ENCODE measurements at places on chromosomes 3 and 15.

- DNase-seq = no peak
These were observed 41.1 kb upstream of the MRPS22 start for GRCh38 chr3:139302801-139303113.

- no peak for DNase-seq
These were observed 42.8 kb upstream of the PTPRG start for GRCh38 chr3:61518590-61518989.

- no peak for DNase-seq
These were observed 593.3 kb downstream of the FHIT start for GRCh38 chr3:60657972-60658371.

GRCh38 chr3:72309661-72310418 is 524.9 kb upstream of the PROK2 start:
- no peak for DNase-seq

DNA sequence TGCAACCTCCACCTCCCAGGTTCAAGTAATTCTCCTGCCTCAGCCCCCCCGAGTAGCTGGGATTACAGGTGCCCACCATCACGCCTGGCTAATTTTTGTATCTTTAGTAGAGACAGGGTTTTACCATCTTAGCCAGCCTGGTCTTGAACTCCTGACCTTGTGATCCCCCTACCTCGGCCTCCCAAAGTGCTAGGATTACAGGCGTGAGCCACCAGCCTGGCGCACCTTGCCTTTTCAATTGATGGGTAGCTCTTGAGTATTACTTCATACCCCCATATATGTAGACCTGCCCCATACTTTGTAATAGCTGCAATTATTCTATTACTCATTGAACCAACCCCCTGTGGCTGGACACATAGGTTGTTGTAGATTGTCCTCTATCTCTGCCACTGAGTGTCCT is 101.3 kb downstream of the LRRK1 start:
- DNase-seq = no peak

DNA sequence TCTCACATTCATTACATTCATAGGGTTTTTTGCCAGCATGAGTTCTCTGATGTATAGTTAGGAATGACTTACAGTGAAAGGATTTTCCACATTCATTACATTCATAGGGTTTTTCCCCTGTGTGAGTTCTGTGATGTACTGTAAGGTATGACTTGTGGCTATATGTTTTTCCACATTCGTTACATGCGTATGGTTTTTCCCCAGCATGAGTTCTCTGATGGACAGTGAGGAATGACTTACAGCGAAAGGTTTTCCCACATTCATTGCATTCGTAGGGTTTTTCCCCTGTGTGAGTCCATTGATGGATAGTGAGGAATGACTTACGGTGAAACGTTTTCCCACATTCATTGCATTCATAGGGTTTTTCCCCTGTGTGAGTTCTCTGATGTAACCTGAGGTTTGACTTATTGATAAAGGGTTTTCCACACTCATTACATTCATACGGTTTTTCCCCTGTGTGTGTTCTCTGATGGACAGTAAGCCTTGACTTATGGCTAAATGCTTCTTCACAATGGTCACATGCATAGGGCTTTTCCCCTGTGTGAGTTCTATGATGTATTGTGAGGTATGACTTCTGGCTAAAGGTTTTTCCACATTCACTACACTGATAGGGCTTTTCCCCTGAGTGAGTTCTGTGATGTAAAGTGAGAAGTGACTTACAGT is 47.4 kb downstream of the ZNF717 start:
- DNase-seq = no peak

GRCh38 chr3:12999147-13000140 is 73.8 kb downstream of the IQSEC1 start:
- no peak for DNase-seq

DNA sequence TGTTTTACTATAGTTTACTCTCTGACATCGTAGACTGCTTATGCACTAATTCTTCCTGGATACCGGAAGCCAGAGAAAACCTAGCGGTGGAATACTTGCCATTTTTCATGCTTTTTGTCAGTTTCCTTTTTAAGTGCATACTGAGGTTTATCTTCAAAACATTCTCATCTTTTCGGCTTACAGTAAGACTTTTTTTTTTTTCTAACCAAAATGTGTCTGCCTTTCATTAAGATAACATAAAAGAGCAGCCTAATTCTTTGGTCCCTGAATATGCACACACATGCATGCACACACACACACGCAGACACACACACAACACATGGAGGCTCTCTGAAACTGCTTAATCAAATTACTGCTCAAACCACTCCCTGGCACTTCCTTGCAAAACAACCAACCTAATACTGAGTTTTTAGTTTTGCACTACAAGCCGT is 1.3 kb downstream of the ZNF445 start:
- no peak for DNase-seq

DNA sequence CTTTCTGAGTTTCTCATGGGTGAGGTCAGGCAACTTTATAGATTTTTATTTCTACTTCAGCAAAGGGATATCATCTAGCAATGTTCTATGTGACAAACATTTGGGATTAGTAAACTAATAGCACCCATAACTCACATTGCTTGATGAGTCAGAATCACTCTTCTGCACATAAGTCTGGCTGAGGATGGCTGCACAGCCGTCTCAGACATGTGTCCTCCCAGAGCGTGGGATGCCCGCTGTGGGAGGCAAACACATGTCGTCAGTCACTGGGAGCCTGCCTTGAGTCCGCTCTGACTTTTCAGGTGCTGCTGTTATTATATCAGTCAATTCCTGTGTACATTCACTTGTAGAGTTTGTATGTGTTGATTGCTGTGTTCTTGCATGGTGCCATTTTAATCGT is 230.7 kb upstream of the TRIM42 start:
- DNase-seq = no peak

DNA sequence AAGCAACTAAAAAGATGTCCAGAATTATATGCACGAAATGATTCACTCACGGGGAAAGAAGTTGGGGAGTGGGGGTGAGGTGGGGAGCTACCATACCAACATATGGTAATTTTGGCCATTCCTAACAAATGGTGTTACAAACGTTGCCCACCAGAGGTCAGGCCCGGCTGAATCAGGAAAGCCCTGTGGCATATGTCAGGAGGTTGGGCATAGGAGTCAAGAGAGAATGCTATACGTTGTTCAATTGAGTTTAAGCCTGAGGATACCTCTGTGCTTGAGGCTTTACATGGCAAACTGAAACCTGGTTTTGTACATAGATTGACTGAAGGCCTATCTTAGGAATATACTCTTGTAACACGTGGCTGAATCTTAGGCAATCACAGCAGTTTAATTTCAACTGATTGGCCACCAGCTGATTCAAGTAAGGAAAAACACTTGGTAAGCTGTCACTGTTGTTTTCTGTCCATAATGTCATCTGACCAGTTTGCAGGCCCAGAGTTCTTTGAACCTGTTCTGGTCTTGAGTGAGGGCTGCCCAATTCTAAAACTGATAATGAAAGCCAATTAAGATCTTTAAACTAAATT is 23.4 kb upstream of the SLC2A2 start:
- DNase-seq = peak; percentile 5

- DNase-seq = no peak
These were observed 177.9 kb downstream of the TLE3 start for GRCh38 chr15:69919816-69920215.

DNA sequence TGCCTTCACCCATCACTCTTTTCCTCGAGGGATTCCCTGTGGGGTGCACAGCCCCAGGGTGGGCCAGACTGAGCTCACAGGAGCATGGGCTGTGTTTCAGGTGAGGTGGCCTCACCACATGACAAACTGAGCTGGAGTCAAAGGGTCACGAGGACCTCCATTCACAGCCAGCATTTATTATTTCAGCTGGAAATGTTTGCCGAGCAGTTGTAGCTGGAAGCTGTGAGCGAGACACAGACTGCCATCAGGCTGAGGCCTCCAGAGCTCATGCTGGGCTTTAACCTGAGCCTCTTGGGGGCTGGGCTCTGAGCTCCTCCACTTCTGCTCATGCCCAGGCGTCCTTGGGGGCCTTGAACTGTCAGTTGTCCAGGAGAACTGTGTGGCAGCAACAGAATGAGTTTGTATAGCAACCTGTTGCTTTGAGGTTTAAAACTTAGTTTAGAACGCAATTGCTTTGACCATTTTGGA is 57.5 kb downstream of the FLNB start:
- no peak for DNase-seq

- DNase-seq = no peak
These were observed 191.3 kb downstream of the FOXP1 start for GRCh38 chr3:71392251-71392650.

DNA sequence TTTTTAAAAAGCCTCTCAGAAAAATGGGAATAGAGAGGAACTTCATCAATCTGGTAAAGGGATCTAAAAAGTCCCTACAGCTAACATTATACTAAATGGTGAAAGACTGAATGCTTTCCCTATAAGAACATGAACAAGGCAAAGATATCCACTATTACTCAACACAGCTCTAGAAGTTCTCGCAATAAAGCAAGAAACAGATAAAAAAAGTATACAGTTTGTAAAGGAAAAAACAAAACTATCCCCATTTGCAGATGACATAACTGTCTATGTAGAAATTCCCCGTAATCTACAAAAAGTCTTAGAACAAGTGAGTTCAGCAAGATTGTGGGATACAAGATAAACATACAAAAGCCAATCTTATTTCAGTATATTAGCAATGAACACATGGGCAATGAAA is 15.4 kb downstream of the EDC3 start:
- DNase-seq = no peak

GRCh38 chr15:101115786-101116680 is 135.8 kb downstream of the CHSY1 start:
- DNase-seq = no peak

DNA sequence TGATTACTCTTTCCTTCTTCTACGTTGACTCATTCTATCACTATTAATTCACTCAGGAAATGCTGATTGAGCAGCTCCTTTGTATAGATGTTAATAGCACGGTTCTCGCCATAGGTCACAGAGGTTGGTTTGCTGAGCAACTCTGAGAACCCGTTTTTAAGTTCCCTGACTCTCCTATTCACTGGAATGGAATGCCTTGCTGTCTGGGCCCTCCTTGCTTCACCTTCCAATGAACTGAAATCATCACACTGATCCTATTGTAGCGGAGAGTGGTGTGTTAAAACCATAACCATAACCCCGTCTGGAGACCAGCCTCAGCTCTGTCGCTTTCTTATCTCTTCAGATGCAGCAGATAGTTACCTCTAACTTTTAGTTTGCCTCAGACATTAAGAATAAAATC is 323.6 kb downstream of the GABRB3 start:
- no peak for DNase-seq

DNA sequence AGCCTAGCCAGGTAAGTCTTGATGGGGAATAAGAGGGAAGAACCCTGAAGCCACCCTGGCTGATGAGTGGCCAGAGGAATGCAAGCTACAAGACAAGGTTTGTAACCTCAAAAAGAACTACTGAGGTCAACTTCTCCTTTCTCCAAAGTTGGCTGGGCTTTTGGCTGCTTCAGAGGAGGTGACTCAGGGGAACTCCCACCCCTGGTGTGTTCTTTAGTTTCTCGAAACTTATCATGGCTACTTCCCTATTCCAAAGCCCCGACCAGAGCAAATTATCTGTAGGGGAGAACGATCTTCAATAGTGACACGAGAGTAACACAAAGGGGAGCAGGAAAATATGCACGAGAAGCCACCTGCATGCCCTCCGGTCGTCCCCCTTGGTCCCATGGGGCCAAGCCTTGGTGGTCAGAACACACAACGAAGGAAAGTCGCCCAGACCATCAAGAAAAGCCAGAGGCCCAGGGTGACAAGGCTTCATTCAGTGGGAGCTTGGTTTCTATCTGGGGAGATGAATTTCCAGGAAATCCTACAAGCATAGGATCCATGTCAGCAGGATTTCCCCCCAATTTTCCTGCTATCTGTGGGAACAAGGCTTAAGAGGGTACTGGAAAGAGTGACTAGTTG is 6.5 kb upstream of the BCL2A1 start:
- DNase-seq = no peak

GRCh38 chr3:161264852-161265251 is 43.7 kb downstream of the NMD3 start:
- no peak for DNase-seq

DNA sequence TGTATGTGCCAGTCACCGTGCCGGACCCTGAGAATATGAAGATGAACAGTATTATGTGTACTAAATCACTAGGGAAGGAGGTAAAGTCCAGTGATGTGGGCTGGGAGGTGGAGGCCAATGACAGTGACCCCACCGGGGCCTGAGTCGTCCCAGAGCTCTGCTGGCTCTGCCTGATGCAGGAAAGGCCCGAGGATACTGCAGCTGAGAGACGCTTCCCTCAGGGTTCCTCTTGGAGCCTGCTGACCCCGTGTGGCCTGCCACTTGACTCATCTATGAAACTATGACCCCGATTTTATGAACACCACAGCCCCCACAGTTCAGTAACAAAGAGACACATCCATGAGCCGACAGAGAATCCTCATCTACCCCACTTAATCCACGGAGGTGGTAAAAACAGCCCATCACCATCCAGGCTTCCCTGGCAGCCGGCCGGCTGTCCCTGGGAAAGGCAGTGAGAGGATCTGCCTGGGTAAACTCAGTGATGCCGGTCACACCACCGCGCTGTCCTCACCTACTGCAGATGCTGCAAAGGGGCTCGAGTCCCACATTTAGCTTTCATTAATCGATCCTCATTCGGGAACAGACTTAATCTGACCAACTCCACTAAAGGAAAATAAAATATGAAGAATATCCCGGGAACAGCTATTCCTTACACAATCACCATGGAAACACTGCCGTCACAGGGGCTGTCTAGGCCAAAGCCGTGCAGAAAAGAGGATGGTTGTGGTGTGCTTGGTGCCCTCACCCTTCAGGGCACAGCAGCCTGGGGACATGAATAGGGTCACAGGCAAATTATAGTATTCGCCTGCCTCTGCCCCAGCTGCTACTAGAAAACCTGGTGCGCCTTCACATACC is 82.9 kb downstream of the ARRDC4 start:
- DNase-seq = no peak

DNA sequence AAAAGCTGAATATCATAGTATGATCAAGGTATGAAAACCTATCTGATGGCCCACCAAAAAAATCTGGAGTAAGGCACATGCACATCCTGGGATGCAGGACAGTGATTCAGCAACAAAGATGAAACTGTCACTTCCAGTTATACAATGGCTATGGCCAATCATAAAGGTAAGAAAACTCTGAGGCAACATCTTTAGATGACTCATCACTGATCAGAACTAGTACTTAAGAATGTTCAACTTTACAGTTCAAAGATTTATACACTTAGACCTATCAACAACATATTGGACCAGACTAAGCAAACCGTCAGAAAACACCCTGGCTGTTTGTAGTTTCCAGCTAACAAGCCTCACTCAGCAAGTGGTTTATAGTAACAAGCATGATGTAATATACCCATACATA is 21.3 kb upstream of the PLCH1 start:
- DNase-seq = no peak

DNA sequence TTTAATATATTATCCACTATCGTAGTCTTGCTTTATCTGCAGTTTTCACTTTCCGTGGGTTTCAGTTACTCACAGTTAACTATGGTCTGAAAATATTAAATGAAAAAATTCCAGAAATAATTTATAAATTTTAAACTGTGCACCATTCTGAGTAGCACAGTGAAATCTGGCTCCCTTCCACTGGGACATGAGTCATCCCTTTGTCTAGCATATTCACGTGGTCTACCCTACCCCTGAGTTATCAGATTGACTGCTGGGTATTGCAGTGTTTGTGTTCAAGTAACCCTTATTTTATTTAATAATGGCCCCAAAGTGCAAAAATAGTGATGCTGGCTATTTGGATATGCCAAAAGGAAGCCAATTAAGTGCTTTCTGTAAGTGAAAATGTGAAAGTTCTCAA is 539.5 kb upstream of the AGTR1 start:
- no peak for DNase-seq

GRCh38 chr3:193789455-193789854 is 196.4 kb downstream of the OPA1 start:
- no peak for DNase-seq

GRCh38 chr15:48391950-48392349 is 60.7 kb downstream of the DUT start:
- DNase-seq = no peak

All from stimulated activated CD4-positive, alpha-beta T cell treated with anti-CD3 and anti-CD28 coated beads, TNF-alpha, amount 100 ng/mL, for 4 hours (primary cell).